ENCODE measurements at places on chromosomes 7 and 10.

DNA sequence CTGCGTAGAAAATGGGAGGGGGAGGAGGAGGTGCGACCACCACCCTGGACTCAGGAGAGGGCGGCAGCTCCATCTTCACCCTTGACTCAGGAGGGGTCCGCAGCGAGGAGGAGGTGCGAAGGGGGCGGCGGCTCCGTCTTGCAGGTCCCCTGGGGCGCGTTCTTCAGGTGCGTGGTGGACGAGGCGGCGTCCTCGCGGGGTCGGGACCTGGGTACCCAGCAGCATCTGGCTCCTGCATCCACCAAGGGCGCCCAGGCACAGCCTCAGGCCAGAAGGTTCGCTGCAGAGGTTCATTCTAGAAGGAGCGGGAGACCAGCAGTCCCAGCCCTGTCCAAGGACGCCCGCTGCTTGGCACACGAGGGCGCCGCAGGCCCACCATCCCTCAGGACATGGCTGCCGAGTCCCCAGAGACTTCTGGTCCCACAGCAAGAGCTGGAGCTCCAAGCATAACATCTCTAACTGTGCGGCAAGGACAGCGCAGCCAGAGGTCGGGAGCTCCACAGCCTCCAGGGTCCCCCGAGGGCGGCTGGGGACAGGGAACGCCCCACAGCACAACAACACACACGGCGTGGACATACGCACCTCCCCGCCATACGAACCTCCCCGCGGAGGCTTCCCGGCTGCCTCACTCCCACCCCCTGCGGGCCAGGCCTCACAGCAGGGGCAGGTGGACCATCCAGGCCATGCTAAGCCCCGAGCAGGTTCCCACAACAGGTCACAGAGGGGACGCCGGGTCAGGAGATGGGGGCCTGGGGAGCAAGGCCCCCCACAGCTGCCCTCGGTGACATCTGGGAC is 16.8 kb upstream of the DPYSL4 start:
- no peak for DNase-seq

- no peak for DNase-seq
Observed at GRCh38 chr10:72503241-72503640, 122.6 kb downstream of the MICU1 start.

GRCh38 chr7:80243425-80243824 is 108.8 kb downstream of the GNAI1 start:
- DNase-seq, result no peak

- no peak for DNase-seq
Observed at GRCh38 chr10:24862589-24862988, 89.8 kb downstream of the PRTFDC1 start.

- no peak for DNase-seq
Observed at GRCh38 chr10:50593523-50594376, 30.0 kb downstream of the SGMS1 start.

GRCh38 chr10:44378626-44379025 is 6.3 kb downstream of the CXCL12 start:
- DNase-seq, result no peak

GRCh38 chr7:127890726-127891125 is 140.5 kb downstream of the LRRC4 start:
- no peak for DNase-seq

- no peak for DNase-seq
Observed at GRCh38 chr7:98418636-98419315, 17.9 kb upstream of the BAIAP2L1 start.

DNA sequence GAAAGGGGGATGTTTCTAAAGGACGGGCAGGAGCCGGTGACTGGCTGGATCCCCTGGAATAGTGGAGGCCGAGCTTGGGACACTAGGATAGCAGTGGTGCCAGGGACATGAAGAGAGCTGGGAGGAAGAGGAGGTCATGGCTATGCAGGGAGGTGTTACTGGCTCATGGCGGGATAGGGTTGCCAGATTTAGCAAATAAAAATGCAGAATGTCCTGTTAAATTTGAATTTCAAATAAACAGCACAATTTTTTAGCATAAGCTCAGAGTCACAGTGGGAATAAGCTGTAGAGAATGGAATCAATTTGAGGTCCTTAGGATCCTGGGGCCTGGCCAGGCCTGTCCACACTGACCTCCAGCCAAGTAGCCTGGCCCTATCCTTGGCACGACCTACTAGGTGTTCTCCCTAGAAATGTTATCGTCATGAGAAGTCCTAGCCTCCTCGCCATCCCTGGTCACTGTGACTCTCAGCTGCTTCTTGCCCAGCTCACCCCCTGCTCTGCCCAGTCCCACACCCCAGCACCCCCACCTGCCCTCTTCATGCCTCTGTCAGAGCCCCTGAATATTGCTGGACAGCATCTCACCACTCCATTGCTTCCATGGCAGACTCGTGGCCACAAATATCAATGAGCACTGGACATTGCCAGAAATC is 7.6 kb upstream of the KCP start:
- DNase-seq, result no peak

DNA sequence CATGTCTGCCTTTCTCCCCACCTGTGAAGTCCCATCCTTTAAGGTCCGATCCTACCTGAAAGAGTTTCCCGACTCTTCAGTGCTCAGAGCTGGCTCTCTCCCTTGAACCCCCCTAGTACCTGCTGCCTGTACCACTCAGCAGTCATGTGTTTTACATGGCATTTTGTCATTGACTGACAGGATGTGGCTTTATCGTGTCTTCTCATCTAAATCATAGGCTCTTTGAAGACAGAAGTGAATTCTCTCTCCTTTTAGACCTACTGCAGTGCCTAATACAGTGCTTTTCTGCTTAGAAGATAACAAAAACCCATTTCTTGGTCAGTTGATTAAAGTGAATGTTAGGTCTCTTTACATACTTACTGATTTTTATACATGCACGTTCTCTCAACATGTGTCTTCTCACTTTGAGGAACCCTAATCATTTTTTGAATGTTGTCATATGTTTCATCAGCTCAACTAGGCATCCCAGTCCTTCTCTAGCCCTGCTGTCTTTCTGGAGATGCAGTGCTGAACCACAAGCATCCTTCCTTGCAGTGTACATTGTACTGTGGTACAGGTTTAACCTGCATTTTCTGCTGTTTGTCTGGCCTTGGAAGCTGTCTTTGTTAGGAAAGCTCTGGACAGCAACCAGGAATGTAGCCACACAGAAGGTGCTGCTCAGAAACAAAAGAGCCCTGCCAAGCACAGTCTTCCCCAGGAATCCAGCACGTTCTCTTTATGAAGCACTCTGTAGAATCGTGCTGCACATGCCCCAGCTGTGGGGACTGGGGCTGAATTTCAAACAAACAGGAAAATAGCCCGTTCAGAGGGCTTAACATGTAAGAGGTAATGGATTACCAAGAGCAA is 28.1 kb upstream of the LRRC4 start:
- DNase-seq, result no peak

- no peak for DNase-seq
Observed at GRCh38 chr7:158246272-158246959, 341.2 kb downstream of the PTPRN2 start.

DNA sequence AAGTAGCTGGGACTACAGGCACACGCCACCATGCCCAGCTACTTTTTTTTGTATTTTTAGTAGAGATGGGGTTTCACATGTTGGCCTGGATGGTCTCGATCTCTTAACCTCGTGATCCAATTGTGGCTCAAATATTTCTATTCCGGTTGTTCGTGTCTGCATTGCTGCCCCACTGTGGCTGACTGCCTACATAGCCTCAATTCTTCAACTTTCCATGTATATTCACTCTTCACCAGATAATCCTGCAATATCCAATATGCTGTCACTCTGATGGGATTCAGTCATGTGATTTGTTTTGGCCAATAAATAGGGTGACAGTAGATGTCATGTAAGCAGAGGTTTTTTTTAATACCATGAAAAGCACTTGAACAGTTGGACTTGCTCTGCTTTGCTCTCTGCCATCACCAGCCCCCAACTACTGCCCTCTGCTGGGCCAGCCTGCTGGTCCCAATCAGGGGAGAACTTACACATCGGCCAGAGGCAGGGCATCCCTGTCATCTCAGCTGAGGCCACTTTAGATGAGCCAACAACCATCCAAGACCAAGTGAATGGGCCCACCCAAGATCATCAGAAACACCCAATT is 56.7 kb downstream of the NSUN6 start:
- DNase-seq, result no peak

DNA sequence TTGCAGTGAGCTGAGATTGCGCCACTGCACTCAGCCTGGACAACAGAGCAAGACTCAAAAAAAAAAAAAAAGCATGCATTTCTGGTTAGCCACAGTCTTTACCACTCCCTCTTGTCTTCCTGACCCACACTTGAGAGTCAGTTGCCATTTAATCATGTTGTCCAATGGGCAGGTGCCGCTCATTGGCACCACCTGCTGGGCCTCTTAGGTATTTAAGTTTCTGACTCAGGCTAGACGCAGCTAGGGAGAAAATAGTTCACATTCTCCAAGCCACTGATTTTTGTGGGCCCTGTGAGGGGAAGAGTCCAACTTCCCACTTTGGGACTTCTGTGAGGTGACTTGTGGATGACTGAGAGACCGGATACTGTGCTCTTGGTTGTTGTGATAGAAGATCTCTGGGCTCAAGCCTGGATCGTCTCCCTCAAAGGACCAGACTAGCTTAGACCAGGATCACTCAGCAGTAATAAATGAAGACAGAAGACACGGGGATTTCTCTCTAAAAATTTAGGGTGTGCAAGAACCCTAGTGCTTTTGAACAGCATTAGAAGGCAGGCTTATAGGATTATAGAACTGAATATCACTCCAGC is 26.8 kb upstream of the SORCS3 start:
- no peak for DNase-seq

DNA sequence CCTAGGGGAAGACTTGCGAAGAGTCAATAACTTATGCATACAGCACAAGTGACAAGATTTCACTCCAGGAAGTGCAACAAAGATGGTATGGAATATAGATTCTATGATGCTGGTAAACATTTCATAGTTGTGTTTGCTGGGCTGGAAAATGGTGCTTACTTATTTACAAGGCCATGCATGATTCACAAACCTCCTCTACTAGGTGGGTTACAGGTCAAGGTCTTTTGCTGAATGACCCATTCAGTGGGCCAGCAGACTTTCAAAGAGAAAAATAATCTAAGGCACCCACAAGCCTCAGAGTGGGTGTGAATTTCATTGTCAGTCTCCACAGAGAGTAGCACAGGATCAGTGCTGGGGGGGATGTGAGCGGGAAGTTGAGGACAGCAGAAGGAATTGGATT is 378.5 kb downstream of the PLXNA4 start:
- no peak for DNase-seq

DNA sequence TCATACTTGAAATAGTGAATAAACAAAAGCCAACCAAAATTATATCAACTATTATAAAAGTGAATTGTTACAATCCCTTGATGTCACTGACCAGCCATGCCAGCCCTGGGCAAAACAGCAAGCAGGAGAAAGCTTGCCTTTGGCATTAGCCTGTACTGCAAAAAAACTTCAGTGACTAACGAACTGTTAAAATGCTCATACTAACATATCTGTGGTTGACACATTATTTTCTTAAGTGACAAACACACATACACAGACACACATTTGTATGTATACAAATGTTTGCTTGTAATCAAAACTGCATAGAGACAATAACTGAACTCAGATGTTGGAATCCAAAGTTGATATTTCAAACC is 29.5 kb downstream of the CHCHD3 start:
- DNase-seq, result no peak

DNA sequence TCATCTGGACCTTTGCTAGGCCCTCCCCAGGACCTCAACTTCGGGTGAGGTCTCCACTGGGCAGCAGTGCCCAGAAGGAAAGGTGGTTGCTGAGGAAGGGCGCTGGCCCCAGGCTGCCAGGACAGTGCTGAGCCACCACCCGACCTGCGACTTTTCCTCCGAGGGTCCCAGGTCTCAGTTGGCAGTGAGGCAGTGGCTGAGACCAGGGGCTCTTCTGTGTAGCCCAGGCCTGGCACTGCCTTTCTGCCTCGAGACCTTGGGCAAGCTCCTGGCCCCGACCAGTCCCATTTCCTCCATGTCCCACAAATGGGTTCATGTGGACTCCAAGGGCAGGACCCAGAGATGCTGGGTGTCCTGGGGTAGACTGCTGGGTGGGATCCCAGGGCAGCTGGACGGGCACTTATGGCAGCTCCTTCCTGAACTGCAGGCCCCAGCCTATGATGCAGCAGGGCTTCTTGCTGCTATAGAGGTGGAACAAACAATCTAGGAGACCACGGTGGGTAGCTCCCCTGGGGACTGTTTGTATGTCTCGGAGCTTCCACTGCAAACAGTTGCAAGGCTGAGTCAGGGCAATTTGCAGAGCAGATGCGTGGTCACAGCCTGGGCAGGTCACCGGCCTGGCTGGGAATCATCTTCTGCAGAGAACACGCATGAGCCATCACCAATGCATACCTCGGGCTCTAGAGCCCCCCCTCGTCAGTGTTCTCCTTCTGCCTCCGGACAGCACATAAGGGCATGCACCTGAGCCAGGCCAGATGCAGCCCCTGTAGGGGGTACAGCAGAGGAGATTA is 17.9 kb upstream of the LRRC18 start:
- DNase-seq, result no peak

- no peak for DNase-seq
Observed at GRCh38 chr7:98922392-98923187, 44.3 kb downstream of the TRRAP start.

DNA sequence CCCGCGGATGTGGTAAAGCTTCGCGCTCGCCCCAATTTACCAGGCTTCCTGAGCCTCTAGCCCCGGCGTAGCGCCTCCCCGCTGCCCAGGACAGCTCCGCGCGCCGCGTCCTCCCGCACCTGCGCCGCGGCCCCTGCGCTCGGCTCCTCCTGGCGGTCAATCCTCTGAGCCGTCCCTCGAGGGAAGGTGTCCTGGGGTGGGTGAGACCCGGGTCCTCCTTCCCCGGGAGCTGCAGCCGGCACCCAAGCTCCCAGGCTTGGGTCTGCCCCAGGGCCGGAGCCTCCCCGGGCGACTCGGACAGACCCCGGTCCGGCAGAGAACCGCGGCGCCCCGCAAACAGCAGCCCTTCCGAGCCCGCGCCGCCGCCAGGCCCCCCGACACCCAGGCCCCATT is 512 bp downstream of the OSBPL3 start:
- peak; percentile 27 for DNase-seq

DNA sequence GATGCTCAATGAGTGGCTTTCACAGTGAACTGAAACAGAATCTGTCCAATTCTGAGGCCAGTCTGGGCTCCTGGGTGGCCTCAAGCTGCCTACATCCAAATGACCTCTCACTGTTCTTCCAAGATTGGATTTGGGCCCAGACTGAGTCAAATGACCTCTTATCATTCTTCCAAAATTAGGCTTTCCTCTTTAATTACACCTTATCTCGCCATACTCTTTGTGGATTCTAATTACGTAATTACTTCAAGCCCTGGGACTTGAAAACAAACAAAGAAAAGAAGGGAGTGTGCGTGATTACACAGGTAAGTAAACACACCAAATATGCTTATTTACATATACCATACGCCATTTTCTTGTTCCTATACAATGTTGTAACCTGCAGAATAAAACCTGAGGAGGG is 18.8 kb downstream of the SORBS1 start:
- DNase-seq, result no peak
